ENCODE measurements at places on chromosomes 7 and 10. TPM values are rescaled to one million over a fixed set of nuclear protein-coding genes. Genes with fewer than 3 reads are reported as not detected.

The DENND10 gene
- total RNA-seq, result 59.7 TPM

The SEMA4G gene
- total RNA-seq, result 1.0 TPM

The ZNF775 gene
- total RNA-seq, result 4.2 TPM

The UBTD1 gene
- 41.6 TPM for total RNA-seq

The MAT1A gene
- not detected for total RNA-seq

The TMEM176A gene
- not detected for total RNA-seq

The LDB3 gene
- under 0.01 TPM for total RNA-seq

The NANOS1 gene
- 0.66 TPM for total RNA-seq

The PRSS58 gene
- total RNA-seq, result not detected

The EPHA1 gene
- not detected for total RNA-seq

The TRIM50 gene
- not detected for total RNA-seq
